Ascending aorta (tissue), 2 donors: ENCODE measurements at places on chromosomes 2 and 18.

DNA sequence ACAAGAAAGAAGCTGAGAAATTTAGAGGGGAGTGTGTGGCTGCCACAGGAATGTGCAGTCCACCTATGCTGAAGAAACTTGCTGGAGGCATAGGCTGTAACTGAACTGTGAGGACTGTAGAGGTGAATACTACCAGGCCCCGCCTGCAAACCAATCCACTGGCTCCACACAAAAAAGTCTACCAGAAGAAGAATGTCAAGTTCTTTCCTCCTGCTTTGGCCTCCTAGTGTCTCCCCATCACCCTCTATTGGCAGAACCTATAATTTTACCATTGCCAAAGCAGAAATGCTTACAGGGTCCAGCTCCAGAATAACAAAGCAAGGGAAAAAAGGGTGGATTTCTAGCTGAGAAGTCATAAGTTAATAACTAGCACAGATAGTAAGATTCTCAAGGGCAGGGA, 5.9 kb upstream of the ATP5MC3 start:
- no peaks in the 10 kb centered on the region for H3K36me3 ChIP-seq
- no peaks in the 10 kb centered on the region for H3K27me3 ChIP-seq
- H3K4me1 ChIP-seq = no peaks in the 10 kb centered on the region
- H3K27ac ChIP-seq = no peak overlapping the region
- no peak overlapping the region for H3K4me3 ChIP-seq
- no peak for DNase-seq

DNA sequence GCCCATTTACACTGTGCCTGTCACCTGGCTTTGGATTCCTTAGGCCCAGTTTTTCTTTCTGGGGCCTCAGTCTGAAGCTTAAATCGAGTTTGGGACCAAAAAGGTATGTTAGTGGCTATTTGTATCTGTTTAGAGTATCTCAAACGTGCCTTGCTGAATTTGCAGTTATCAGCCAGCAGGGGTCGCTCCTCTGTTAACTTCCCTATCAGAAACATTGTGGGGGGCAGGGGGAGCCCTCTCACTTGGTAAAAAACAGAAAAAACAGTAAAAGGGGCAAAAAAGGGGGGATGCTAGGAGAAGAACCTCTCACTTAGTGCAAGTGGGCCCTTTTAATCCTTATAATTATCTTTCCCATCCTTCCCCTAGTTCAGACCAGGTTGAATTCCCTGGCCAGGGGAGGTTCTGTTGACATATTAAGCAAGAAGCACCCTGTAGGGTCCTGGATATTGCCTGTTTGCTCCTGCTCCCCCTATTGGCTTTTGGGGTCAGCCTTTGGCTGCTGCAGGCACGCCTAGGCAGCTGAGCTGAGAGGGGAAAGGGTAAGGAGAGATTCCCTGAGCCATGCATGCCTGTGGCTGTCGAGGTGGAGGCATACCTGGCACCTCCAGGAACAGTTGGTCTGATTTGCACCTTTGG, 8.8 kb upstream of the IFIH1 start:
- no peak overlapping the region for H3K27ac ChIP-seq
- no peaks in the 10 kb centered on the region for H3K27me3 ChIP-seq
- H3K4me3 ChIP-seq = no peak overlapping the region
- no peaks in the 10 kb centered on the region for H3K4me1 ChIP-seq

GRCh38 chr2:21650569-21650968, 526.8 kb downstream of the TDRD15 start:
- H3K27me3 ChIP-seq = no peaks in the 10 kb centered on the region
- H3K4me3 ChIP-seq = no peak overlapping the region
- no peaks in the 10 kb centered on the region for H3K4me1 ChIP-seq
- DNase-seq = no peak
- no peaks in the 10 kb centered on the region for H3K36me3 ChIP-seq

- H3K27me3 ChIP-seq = peaks cover 21% of the 10 kb centered on the region
- H3K4me1 ChIP-seq = peaks cover 23% of the 10 kb centered on the region
- no peaks in the 10 kb centered on the region for H3K36me3 ChIP-seq
- peak; percentile 68 for DNase-seq
- peak overlapping the region; percentile 82 for H3K4me3 ChIP-seq
- peak overlapping the region; percentile 77 for H3K27ac ChIP-seq
Observed at GRCh38 chr2:66575625-66576310, 140.8 kb downstream of the MEIS1 start.

- no peak overlapping the region for H3K4me3 ChIP-seq
- no peak for DNase-seq
- no peaks in the 10 kb centered on the region for H3K27me3 ChIP-seq
- peak overlapping the region; percentile 100 for H3K27ac ChIP-seq
- no peaks in the 10 kb centered on the region for H3K36me3 ChIP-seq
- H3K4me1 ChIP-seq = peaks cover 24% of the 10 kb centered on the region
Observed at GRCh38 chr2:28749526-28749925, 2.1 kb upstream of the PPP1CB start.

DNA sequence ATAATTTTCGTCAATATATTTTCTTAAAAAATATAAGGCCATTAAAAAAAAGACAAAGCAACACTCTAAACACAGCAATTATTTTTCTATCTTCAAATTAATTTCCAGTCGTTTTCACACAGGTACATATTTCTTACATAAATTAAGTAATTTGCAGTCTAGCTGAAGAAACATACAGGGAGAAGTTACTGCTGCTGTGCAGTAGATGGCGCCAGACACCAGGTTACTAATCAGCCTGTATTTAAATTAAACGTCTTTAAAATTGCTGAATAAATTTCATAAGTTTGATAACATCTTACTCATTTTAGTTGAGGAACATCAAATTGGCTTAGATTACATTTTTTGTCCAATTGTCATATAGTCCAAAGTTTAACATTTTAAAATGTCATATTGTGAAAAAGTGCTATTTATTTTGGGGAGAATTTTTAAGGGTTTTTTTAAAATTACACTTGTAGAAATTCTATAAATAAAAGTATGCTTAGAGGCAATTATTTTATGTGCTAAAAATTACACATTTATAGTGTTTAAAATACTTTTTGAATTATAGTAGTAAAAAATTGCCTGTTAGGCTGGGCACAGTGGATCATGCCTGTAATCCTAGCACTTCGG, 88.4 kb downstream of the PMAIP1 start:
- no peak overlapping the region for H3K27ac ChIP-seq

DNA sequence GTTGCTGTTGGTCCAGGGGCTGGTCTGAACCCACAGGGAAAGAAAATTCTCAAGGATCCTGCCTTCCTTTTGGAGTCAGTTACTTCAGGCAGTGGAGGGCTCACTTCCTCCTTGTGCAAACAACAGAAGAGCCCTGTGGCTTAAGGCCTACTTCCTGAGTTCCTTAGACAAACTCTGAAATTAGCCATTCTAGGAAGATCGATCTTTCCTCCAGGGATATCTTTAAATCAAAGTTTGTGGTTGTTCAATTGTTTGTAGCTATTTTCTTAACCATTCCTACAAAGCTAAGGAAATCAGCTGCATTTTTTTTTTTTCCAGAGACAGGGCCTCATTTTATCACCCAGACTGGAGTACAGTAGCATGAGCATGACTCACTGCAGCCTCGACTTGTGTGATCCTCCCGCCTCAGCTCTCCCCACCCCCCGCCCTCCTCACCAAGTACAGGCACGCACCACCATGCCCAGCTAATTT, 156.0 kb downstream of the TANC1 start:
- peaks cover 5% of the 10 kb centered on the region for H3K4me1 ChIP-seq
- H3K36me3 ChIP-seq = no peaks in the 10 kb centered on the region
- no peak overlapping the region for H3K4me3 ChIP-seq
- DNase-seq = no peak
- peak overlapping the region; percentile 2 for H3K27ac ChIP-seq

- no peak for DNase-seq
- H3K27me3 ChIP-seq = no peaks in the 10 kb centered on the region
- H3K27ac ChIP-seq = no peak overlapping the region
- no peak overlapping the region for H3K4me3 ChIP-seq
- H3K36me3 ChIP-seq = peaks cover 58% of the 10 kb centered on the region
- no peaks in the 10 kb centered on the region for H3K4me1 ChIP-seq
Observed at GRCh38 chr2:38572167-38572566, 30.6 kb downstream of the HNRNPLL start.

- peaks cover 5% of the 10 kb centered on the region for H3K4me1 ChIP-seq
- peak overlapping the region; percentile 85 for H3K4me3 ChIP-seq
- peak overlapping the region; percentile 70 for H3K27ac ChIP-seq
- H3K27me3 ChIP-seq = no peaks in the 10 kb centered on the region
Observed at GRCh38 chr2:238061315-238062202, 758 bp downstream of the SCLY start.

- H3K27me3 ChIP-seq = no peaks in the 10 kb centered on the region
- H3K27ac ChIP-seq = no peak overlapping the region
- H3K36me3 ChIP-seq = no peaks in the 10 kb centered on the region
- H3K4me1 ChIP-seq = no peaks in the 10 kb centered on the region
Observed at GRCh38 chr2:206728277-206729199, 10.3 kb upstream of the DYTN start.
